ENCODE measurements at places on chromosomes 7 and 10.

- no peak for DNase-seq
These were observed 48.5 kb upstream of the ABLIM1 start for GRCh38 chr10:114706458-114707055.

- no peak for DNase-seq
These were observed 820.6 kb upstream of the KCND2 start for GRCh38 chr7:119452401-119452800.

- no peak for DNase-seq
These were observed 45.2 kb upstream of the BHLHA15 start for GRCh38 chr7:98165827-98166667.

- no peak for DNase-seq
These were observed 79.1 kb upstream of the BTBD16 start for GRCh38 chr10:122191936-122192541.

- DNase-seq = no peak
These were observed 110.6 kb upstream of the SAMD8 start for GRCh38 chr10:75000748-75001321.

- no peak for DNase-seq
These were observed 86.4 kb downstream of the GPR37 start for GRCh38 chr7:124679146-124679545.

Data from GM04503 (cell line).